SK-N-SH (cell line): ENCODE measurements at places on chromosomes 13 and 19.
A peak's percentile ranks its signal among the peaks of the same experiment; 100 is the strongest.

DNA sequence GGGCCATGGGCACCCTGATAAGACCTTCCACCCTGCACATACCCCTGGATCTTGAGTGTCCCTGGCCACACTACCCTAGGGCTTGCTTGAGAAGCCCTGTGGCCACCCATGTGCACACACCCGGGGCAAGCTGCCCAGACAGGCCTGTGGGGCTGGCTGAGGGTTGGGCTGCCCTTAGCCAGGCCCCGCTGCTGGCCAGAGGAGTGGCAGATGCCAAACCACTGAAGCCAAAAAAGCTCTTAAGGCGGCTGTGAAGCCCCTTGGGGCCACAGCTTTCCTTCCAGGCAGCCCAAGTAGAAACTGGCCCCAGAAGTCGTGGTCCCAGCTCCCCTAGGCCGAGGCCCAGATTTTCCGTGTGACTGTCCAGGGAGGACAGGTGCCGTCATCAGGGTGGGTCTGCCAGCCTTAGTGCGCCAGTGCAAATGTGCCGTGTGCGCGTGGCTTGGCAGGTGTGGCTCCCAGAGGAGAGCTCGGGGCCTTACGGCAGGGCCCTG is 14.8 kb downstream of the CEBPG start:
- peak; percentile 34 for DNase-seq

DNA sequence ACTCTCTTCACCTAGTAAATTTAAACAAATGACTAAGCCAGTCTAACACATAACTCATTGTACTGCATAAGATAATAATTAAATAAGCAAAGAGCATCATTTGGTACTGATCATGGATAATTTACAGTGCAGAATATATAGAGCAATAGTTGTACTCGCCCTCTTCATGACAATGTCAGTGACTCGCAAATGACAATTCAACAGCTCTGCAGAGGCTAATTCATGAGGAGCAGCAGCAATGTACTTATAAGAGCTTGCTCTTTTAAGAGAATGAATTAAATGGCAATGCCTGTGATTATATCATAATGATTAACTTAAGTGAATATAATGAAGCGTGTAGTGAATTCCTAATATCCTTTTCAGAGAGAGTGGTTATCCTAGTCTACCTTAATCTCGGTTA is 284.5 kb upstream of the PCDH20 start:
- DNase-seq, result no peak

GRCh38 chr19:48614436-48615230 is at the start of gene FAM83E:
TSS of gene FAM83E (minus strand) at chr19:48615076. CDS start at chr19:48613372, 1,704 bp downstream.
- DNase-seq, result no peak

DNA sequence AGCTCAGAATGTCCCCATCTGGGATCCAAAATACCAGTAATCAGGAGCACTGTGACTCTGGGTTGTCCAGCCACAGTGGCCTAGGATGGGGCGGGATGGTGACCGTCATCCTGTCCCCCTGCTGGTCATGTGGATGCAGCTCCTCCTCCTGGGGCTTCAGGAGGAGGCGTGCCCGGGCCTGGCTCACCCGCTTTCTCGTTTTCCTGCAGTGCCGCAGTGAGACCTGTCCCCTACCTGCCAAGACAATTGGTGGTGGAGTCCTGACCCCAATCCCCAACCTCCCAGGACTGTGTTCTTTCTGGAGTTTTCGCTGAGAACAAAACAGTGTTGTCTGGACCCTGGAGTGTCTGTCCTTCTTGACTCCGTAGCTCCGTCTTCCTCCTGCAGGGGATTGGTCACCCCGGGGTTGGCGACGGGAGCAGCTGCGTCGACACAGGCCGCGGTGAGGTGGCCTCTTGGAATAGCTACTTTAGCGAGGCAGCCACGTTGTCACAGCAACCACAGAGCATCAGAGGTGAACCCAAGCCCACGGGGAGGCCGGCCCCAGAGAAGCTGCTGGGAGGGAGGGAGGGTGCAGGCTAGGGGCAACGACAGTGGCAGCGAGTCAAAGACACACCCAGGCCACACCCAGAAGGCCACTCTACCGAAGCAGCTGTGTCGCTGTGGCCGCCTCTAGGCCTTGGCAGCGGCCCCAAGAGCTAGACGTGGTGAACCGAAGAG is 10.2 kb upstream of the EMC10 start:
- DNase-seq, result peak; percentile 81

DNA sequence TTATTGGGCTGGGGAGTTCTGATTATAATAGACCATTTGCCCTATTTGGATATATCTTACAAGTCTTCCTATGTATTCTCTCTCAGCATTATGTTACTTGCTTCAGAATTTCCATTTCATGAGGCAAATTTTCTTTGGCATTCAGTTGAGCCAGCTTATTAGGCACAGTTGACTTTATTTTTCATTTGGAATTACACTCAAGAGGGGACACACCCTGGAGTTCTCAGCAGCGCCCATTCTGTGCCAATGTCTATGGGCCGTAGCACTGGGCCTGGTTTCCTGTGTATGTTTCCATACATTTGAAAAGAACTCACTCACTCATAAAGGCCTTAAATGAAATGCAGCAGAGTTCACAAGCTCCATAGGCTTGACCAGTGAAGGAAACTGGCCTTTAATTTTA is 138.5 kb downstream of the KLF12 start:
- DNase-seq, result no peak

DNA sequence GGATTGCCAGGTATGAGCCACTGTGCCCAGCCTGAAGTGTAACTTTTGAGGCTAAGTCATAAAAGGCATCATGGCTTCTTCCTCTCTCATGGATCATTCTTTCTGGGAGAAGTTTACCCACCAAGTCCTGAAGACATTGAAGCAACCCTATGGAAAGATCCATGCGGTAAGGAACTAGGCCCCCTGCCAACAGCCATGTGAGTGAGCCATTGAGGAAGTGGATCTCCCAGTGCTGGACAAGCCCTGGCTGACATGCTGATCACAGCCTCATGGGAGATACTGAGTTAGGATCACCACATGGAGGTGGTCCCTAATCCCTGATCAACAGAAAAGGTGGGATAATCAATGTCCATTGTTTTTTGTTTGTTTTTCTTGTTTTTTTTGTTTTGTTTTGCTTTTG is 3.3 kb upstream of the NUDT19 start:
- DNase-seq, result no peak

DNA sequence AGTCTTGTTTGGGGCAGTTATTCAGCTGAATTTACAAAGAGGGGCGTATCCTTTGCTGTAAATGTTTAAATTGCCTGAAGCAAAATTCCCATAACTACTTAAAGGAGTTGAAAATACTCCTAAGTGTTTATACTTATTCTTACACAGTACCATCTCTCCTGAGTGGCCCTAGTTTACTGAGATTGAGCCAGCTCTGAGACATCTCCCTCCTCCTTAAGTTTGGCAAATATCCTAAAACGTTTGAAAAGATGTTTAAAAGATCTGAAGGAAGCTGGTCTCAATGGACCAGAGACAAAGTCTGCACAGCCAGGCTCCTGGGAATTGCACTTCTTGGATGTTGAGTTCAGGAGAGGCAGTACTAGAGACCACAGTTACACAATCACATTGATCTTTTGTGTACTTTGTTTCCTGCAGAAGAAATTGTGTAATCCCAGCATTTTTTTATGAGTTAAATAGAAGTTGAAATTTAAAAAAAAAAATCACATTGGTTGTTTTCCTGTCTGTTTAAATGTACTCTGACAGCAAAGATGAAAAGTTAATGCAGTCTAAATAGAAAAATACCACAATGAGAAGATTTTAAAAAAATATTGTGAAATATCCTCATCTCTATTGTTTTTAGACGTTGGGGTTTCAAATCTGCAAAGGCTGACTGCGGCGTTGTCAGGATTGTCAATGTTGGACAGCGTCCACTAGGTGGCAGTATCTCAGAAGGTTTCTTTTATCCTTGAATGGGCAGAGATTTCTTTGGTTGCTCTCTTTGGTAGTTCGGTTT is 20.7 kb downstream of the TNFSF11 start:
- peak; percentile 58 for DNase-seq

DNA sequence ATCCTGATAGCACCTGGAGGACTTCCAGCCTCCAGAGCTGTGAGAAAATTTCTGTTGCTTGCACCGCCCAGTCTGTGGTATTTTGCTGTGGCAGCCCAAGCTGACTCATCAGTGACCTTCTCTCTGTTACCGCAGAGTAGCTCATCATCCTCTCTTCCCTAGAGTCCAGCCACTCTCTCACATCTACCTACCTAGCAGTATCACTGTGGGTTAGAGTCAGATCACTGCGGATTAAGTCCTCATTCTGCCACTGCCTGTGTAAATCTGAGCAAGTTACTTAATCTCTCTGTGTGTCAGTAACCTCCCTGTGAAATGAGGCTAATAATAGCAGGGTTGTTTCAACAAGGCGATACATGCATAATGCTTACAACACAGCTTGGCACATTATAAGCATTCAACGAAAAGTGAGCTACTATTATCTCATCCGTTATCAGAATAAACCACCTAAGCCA is 40.3 kb upstream of the USPL1 start:
- DNase-seq, result no peak

- DNase-seq, result peak; percentile 71
Observed at GRCh38 chr19:50258918-50259372, 55.5 kb downstream of the MYH14 start.

GRCh38 chr13:61415058-61415721 is 459 bp downstream of the PCDH20 start:
- peak; percentile 80 for DNase-seq

DNA sequence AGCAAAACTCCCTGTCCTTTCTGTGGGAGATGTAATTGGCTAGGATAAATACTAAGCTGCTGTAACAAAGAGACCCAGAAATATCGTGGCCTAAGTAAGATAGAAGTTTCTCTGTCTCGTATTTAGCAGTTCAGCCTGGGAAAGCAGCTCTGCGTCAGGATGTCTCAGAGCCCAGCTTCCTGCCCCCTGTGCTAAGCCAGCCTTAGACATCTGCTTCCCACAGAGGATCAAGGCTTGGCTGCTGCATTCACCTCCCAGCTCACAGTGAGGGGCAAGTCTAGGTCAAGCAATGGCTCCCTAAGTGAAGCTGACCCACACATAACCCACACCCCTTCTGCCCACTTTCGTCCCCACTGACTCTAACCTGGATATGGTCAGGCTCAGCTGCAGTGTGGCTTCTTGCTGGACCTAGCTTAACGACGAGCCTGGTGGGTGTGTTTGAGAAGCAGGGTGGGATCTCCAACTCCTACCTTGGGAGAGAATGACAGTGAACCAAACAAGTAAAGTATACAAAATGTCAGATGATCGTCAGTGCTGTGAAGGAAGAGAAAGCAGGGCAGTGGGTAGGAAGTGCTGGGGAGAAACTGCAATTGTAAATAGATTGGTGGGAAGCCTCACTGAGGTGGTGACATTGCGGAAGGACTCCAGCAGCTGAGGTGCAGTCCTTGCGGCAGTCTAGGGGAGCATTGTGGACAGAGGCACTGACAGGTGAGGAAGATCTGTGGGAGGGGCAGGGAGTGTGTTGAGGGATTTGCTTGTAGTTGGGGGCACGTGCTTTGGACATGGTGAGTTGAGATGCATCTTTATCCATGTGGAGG is 82.9 kb downstream of the TNFRSF19 start:
- no peak for DNase-seq

GRCh38 chr19:30109565-30109964 is 167.5 kb downstream of the URI1 start:
- DNase-seq, result no peak

- no peak for DNase-seq
Observed at GRCh38 chr19:13013649-13014048, 18.4 kb downstream of the NFIX start.

GRCh38 chr19:52660981-52661380 is 22.8 kb upstream of the ZNF83 start:
- no peak for DNase-seq

- no peak for DNase-seq
Observed at GRCh38 chr13:28177877-28178276, 39.5 kb downstream of the PAN3 start.

DNA sequence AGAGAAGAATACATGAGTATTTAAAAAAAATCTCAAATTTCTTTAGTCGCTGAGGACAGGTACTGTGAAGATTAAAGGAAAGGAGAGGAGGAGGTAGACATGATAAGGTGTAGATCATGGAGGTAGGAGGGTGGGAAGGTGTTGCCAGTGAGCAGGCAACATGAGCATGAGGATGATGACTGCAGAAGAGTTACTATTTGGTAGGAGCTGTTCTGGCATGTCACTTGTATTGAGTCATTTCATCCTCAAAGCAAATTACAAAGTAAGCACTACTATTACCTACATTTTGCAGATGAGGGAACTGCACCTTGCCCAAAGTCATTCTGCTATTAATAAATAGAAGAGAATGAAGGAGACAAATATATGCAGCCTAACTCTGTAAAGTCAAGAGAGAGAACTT is 435.8 kb upstream of the KLF12 start:
- DNase-seq, result no peak

GRCh38 chr13:34458756-34459715 is 483.0 kb upstream of the NBEA start:
- DNase-seq, result no peak

DNA sequence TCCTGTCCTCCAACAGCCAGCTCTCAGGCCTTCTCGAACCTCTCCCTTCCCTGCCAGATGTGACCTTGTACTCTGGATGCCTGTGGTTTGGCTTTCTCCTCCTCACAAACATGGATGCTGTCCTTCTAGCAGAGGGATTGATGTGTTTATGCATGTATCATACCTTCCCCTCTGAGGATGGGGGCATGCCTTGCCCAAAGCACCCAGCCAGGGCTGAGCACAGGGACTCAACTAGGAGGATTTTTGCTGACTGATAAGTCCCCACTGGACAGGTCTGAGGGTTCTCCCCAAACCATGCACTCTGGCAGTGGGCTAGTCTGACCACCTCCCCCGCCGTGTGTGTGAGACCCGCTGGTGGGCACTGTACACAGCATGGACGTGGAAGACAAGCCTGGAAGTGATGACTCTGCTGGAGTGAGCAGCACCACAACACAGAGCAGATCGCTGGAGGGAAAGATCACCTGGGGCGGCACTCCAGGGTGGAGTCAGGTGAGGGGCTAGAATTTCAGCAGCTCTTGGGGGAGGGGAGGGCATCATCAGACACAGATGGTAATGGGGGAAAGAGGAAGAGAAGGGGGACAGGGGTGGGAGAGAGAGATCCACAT is 360.3 kb upstream of the ZNF507 start:
- DNase-seq, result no peak

DNA sequence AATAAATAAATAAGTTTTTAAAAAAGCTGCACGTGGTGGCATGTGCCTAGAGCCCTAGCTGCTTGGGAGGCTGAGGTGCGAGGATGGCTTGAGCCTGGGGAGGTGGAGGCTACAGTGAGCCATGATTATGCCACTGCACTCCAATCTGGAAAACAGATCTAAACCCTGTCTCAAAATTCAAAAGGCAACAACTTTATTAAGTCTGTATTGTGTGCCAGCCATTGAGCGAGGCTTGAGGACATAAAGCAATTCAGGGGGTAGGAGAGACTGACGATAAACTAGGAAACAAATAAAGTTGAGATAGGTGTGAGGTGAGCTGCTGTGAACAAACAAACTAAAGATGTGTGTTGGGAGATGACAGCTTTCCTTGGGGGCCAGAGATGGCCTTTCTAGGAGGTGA is 8.7 kb downstream of the CELF5 start:
- no peak for DNase-seq

DNA sequence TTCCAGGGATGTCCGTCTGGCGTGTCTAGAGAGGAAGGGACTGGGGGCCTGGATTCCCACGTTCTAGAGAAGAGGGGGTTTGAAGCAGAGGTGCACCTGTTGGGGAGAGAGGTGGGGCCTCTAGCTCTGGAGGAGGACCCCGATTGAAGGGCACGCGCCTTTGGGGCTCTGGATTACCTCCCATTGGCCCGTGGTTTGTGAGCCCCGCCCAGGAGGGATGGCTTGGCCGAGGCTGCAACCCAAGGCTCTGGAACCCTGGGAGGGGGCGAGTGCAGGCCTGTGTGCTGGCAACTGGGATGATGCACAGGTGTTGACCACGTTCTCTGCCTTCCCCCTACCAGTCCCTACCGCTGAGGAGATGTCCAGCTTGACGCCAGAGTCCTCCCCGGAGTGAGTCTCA is 20.2 kb downstream of the TMEM150B start:
- DNase-seq, result no peak

- DNase-seq, result peak; percentile 70
Observed at GRCh38 chr13:71865874-71866334, 1.1 kb downstream of the DACH1 start.
